Umbilical cord (tissue), 2 donors: ENCODE measurements at places on chromosomes 16 and 17.

GRCh38 chr16:87690911-87691685 is 74.7 kb downstream of the KLHDC4 start:
- DNase-seq: no peak

GRCh38 chr17:79160980-79161636 is 86.5 kb downstream of the ENGASE start:
- no peak for DNase-seq

DNA sequence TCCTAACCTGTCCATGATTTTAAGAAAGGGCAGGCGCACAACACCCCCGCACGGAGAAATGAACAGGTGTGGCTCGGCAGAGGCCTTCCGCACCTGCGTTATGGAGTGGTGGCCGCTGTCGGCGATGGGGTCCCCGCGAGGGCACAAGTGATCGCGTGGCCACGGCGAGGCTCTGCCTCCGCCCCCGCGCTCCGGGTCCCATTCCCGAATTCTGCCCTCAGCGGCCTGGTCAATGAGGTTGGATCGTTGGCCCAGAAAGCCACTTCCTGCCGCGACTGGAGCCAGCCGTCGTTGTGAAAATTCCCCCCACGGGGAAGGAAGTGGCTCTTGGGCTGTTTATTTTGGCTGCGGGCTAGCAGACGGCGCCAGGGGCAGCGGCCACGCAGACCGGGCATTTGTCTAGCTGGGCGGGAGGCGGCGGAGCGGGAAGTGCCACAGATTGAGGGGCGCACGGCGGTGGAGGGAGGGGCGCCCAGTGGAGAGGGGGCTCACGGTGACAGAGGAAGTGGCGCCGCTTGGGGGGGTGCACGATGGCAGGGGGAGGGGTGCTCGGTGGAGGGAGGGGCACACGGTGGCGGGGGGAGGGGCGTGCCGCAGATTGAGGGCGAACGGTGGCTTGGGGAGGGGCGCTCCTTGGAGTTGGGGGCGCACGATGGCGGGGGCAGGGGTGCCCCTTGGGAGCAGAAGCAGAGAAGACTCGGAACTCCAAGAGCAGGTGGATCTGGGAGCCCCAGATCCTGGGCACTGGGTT is 25.0 kb downstream of the MRC2 start:
- DNase-seq: peak; percentile 48

- DNase-seq: no peak
Measured at GRCh38 chr16:47395733-47396498, 64.9 kb downstream of the ITFG1 start.

GRCh38 chr16:58176608-58177352 is 21.1 kb downstream of the CSNK2A2 start:
- no peak for DNase-seq

DNA sequence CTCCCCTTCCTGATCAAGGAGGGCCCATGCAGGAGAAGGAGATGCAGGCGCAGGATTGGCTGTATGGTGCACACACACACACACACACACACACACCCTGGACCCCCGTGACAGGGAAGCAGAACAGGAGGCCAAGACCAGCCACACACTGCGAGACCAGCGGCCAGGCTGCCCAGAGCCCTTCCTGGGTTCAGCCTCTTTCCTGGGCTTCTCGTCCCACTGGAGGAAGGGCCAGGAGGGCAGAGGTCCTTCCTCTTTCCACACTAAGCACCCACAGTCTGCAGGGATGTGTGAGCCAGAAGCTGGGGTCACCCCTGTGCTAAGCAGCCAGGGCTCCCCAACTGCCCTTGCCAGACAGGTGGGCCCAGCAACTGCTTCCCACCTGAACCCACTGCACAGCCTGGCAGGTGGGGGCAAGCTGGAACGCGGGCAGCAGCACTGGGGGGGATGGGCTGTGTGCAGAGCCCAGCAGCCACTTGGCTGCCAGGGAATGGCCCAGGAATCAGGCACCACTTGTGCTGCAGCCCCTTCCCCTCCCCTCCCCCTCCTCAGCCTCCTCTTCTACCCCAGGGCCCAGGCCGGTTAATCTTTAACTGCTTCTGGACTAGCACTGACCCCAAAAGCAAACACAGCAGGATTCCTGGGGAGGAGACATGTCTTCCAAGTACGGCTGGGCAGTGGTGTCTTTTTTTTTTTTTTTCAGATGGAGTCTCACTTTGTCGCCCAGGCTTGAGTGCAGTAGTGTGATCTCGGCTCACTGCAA is 44.6 kb upstream of the SLC38A10 start:
- no peak for DNase-seq

- DNase-seq: no peak
Measured at GRCh38 chr16:1116693-1117077, 20.6 kb upstream of the C1QTNF8 start.

DNA sequence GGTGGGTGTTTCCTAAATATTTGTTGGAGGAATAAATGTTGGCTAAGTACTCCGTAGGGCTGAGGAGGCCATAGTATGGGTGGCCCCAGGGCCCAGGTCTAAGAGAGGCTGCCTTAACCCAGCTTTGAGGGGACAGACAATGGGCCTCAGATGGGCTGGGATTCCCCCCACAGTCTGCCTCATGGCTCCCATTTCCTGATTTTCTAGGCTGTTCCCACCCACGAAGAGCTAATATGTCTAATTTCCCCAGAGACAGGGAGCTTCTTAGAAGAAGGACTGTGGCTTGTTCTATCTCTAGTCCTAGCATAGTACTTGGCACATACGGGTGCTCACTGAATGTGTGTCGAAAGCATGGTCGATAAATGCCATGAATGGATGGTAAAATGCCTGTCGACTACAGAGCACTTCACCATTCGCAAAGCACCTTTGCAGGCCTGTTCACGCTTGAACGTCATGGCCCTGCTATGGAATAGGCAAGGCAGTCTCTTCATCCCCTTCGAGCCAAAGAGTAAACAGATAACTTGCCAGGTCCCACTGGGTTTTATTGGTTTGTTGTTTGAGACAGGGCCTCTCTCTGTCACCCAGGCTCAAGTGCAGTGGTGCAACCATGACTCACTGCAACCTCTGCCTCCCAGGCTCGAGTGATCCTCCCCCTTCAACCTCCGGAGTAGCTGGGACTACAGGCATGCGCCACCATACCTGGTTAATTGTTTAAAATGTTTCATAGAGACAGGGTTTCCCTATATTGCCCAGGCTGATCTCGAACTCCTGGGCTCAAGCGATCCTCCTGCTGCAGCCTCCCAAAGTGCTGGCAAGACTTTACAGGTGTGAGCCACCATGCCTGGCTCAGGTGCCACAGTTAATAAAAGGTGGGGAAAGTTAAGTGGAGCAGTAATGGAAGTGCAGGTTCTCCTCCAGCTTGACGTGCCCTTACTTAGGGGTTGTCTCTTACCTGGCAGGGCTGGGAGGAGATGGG is 9.7 kb downstream of the CHAD start:
- DNase-seq: no peak

DNA sequence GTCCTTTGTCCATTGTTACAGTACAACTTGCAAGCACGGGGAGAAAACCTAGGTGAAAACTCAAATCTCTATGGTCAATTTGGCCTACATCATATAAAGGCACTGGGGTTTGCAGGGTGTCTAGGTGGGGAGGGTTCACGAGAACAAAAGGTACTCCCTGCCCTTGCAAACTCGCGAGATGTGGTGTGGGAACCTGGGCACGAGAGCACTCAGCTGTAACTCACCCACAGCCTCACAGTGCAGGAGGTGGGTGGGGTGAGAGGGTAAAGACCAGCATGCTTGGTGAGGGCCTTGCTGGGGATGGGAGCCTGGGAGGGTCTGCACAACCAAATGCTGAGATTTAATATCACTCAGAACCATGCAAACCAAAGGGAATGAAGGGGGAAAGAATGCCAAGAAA is 18.4 kb upstream of the ZNF594 start:
- DNase-seq: no peak

DNA sequence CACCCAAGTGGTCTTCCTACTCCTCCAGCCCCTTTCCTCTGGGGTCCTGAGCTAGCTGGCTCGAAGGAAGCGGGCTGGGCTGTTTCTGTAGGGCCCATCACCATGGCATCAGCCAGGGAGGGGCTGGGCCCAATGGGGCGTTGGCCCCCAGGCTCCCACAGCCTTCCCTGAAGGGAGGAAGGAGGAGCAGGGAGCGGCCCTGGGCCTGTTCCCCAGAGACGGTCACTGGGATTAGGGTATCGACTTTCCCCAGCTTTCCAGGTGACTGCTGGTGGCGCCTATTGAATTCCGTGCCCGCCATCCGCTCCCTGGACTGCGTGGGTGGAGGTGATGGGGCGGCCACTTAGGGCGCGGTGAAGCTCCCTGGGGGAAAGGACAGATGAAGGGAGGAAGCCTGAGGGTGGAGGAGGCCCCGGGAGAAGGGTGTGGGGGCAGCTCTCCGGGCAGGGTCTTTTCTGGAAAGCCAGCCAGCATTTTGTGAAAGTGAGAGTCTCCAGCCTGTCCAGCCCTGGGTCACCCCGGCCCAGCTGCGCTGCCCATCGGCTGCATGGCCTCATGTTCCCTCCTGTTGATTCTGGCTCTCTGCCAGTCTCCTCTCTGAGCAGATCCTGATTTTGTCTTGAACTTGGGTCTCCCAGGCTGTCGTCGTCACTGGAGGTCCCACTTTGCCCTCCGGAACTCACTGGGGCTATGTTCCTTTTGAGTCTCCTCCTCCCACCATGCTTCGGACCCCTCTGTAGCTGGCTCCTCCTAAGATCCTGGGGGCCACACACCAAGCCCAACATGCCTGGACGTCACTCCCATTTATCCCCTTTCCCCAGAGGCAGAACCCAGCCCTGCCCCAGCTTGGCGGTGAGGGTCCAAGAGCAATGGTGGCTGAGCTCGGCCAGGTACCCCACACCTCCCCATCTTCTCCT is 9.8 kb downstream of the NHERF1 start:
- no peak for DNase-seq

- no peak for DNase-seq
Measured at GRCh38 chr17:72457712-72458111, 336.9 kb downstream of the SOX9 start.

- no peak for DNase-seq
Measured at GRCh38 chr16:1024138-1024537, 42.6 kb downstream of the SOX8 start.

- peak; percentile 29 for DNase-seq
Measured at GRCh38 chr17:2181897-2182448, 121.6 kb downstream of the SMG6 start.

DNA sequence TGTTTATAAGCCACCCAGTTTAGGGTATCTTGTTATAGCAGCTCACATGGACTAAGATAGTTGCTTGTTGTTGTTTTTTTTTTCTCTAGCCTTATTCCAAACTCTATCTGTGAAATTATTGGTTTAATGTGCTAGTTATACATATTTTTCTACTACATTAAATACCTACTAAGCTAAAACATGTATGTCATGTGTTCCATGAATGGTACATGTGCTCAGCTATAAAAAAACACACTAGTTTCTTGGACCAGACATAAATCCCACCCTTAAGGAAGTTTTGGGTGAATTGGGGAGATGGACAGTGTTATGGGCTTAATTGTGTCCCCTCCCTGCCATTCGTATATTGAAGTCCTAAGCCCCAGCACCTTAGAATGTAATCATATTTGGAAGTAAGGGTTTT is 19.8 kb downstream of the ITPRIPL2 start:
- DNase-seq: no peak

DNA sequence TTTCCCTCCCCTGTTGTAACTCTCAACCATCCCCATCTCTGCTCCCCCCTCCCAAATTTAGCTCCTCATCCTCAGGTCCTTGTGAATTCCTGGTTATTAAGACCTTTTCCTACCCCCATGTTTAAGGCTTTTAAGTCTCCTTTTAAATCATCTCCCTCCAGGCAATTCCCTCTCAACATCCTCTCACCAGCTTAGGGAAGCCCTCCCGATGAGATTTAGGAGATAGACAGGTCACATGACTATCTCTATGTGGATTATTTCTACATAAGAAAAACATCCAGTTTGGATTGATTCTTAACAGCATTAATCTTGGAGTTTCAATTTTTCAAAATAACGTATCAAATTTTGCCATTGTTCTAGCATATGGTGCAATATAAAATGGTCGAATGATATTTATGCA is 12.5 kb upstream of the WSB1 start:
- DNase-seq: no peak

GRCh38 chr16:30409125-30410060 is 2.0 kb downstream of the ZNF771 start:
- peak; percentile 91 for DNase-seq

GRCh38 chr16:24526701-24527495 is 12.5 kb upstream of the RBBP6 start:
- no peak for DNase-seq

DNA sequence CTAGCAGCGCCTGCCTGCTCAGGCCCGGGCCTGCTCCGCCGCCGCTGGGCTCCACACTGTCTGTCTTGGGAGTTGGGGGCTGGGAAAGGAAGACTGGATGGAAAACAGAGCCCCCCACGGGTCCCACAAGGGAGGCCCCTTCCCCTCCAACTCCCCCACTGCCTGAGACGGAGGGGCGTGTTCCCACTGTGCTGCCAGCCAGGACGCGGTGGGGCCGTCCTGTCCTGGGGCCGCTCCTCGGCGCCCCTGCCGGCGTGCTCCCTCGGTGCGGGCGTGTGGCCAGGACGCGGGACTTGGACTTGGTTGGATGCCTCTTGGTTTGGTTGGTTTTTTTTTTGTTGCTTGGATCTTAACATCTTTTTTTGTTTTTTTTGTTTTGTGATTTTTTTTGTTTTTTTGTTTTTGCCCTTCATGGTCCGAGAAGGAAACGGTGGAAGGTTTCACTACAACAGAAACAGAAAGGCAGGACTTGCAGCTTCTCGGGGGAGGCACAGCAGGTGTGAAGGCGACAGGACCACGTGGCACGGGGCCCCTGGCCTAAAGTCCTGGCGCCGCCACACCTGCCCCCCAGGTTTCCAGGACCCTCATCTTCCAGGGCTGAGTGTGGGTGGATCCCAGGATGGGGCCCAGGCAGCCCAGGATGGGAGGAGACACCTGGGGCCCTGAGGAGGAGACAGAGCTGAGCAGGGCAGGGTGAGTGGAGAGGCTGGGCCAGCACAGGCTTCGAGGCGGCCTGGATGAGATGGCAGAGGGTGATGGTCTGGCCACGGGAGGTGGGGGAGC is 16.0 kb downstream of the ENGASE start:
- peak; percentile 52 for DNase-seq

DNA sequence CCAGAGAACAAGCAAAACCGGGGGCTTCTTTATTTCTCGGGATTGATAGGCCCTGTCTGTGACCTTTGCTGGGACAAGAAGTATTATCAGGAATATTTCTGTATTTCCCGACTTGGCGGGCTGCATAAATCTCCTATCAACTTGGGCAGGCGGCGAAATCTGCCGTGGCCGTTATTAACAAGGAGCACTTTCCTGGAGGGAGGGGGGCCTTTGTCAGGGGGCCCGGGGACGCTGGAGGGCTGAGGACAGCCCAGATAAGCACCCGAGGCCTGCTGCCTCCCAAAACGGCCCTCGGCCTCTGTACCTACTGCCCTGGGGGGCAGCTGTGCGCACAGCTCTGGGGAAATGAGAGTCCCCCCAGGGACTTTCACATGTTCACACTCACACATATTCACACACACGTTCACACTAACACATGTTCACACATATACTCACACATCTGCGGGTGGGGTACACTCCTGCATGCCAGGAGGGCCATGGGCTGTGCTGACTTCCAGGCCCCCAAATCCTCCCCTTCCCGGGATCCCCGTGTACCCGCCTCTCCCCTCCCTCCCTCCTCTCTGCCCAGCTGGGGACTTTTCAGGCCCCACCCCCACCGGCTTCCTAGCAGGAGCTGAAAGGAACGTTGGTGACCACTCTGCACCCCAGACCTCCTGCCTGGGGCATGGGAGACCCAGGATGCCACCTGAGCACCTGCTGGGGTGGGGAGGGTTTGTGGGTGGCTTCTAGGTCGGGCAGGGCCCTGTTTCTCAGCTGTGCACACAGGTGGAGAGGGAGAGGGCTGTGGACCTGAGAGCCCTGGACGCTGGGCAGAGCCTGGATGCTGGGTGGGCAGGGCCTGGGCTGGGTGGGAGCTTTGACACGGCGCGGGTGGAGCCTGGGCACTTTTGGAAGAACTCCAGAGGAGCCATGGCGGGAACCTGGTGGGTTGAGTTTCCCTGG is 24.3 kb upstream of the GSE1 start:
- no peak for DNase-seq
